ENCODE measurements at places on chromosomes 12 and 14. TPM values are rescaled to one million over a fixed set of nuclear protein-coding genes. Genes with fewer than 3 reads are reported as not detected.

GRCh38 chr12:12182703-12183365 is 84.0 kb downstream of the LRP6 start:
- H3K36me3 ChIP-seq, result peaks cover 30% of the 10 kb centered on the region
- no peak overlapping the region for H3K4me3 ChIP-seq
- no peaks in the 10 kb centered on the region for H3K27me3 ChIP-seq

DNA sequence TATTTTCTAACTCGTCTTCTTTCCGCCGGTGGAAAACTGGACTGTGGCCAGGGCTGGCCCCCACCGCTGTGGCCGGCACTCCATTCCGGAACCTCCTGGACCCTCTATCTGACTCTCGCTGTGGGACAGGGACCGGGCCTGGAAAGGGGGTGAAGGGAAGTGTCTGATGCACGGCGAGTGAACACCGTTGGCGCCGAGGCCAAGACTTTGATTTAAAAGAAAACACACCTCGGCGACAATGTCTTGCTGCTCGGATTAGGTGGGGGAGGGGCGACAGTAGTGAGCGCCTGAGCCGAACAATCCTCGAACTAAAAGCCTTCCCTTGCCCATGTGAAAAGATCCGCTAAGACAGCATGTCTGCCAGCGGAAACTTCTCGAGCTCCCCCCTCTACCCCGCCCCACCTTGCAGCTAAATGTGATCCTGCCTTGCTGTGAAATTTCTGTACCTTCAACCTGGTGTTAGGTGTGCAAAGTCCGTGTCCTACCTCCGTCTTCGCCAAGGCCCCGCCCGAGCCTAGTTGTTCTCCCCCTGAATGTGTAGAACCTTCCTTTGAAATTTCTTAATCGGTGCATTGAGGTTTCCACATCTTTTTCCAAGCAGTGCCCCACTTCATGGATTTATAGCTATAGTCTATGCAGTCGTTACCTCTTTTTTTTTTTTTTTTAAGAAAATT is 862 bp upstream of the HOTAIR start:
- no peak overlapping the region for H3K27ac ChIP-seq
- DNase-seq, result no peak
- H3K36me3 ChIP-seq, result no peaks in the 10 kb centered on the region

COCH gene
- 1.8 TPM for total RNA-seq

PRB4 gene
- total RNA-seq, result not detected

- no peak for DNase-seq
- H3K36me3 ChIP-seq, result peaks cover 5% of the 10 kb centered on the region
- no peak overlapping the region for H3K4me3 ChIP-seq
Observed at GRCh38 chr14:35687335-35687939, 121.7 kb downstream of the RALGAPA1 start.

DNA sequence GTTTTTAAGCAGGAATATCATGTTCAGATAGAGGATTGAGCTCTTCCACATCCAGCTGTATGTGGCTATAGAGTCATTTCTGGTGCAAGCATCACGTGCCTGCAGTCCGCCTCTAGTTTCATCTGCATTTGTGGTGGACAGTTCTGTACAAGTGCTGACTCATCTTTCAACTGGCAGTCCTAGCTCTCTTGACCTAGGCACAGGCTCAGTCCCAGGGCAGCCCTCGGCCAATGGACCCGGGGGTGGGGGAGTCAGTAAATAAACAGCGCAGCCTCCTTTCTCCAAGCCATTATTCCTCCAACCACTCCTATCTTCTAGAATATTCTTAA is 41.8 kb upstream of the FRMD6 start:
- no peak for DNase-seq
- no peak overlapping the region for H3K4me3 ChIP-seq
- H3K27me3 ChIP-seq, result no peaks in the 10 kb centered on the region
- no peaks in the 10 kb centered on the region for H3K36me3 ChIP-seq
- peaks cover 36% of the 10 kb centered on the region for H3K4me1 ChIP-seq

GRCh38 chr14:99116741-99117295 is 155.2 kb downstream of the BCL11B start:
- H3K4me3 ChIP-seq, result no peak overlapping the region
- no peak overlapping the region for H3K27ac ChIP-seq
- DNase-seq, result peak; percentile 14
- H3K27me3 ChIP-seq, result peaks cover 33% of the 10 kb centered on the region

DNA sequence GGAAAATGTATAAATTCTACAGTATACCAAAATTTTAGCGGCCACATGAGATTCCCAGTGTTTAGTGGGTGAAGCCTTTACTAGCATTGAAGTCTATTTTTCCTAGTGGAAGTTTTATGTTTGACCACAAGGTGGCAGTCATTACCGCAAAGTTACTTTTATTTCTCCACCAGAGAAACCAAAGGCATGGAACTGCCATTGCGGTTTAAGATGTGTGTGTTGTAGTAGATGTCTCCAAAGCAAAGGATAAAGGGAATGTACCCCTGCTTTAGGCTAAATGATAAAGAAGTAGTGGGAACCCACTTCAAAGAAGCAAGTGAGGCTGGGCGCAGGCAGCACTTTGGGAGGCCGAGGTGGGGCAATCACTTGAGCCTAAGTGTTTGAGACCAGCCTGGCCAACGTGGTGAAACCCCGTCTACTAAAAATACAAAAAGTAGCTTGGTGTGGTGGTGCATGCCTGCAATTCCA is 140.5 kb downstream of the PRKCH start:
- H3K4me3 ChIP-seq, result no peak overlapping the region
- peaks cover 27% of the 10 kb centered on the region for H3K4me1 ChIP-seq
- H3K27ac ChIP-seq, result peak overlapping the region; percentile 71
- peaks cover 13% of the 10 kb centered on the region for H3K36me3 ChIP-seq
- H3K27me3 ChIP-seq, result no peaks in the 10 kb centered on the region

DNA sequence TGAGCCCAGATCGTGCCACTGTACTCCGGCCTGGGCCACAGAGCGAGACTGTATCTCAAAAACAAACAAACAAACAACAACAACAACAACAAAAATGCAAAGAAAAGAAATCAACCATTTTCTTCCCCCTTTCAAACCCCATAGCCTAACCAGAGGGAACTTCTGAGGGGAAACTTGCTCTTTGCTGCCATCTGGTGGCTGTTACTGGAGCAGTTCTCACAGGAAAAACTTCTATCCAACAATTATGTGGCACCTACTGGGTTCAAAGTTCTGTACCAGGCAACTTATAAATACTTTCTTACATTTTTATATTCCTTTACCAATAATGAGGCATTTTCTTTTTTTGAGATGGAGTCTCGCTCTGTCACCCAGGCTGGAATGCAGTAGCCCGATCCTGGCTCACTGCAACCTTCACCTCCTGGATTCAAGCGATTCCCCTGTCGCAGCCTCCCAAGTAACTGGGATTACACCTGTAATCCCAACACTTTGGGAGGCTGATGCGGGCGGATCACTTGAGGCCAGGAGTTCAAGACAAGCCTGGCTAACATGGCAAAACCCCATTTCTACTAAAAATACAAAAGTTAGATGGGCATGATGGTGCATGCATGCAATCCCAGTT is 50.9 kb upstream of the BICDL1 start:
- DNase-seq, result peak; percentile 76
- no peaks in the 10 kb centered on the region for H3K4me1 ChIP-seq
- H3K36me3 ChIP-seq, result no peaks in the 10 kb centered on the region

GRCh38 chr14:97080991-97081390 is 283.8 kb downstream of the VRK1 start:
- H3K4me3 ChIP-seq, result no peak overlapping the region
- H3K36me3 ChIP-seq, result no peaks in the 10 kb centered on the region
- H3K4me1 ChIP-seq, result peaks cover 10% of the 10 kb centered on the region
- no peak for DNase-seq
- peaks cover 6% of the 10 kb centered on the region for H3K27me3 ChIP-seq
- H3K27ac ChIP-seq, result no peak overlapping the region

GRCh38 chr14:97233319-97233985 is 436.3 kb downstream of the VRK1 start:
- H3K4me1 ChIP-seq, result no peaks in the 10 kb centered on the region
- no peak for DNase-seq
- H3K36me3 ChIP-seq, result no peaks in the 10 kb centered on the region
- no peak overlapping the region for H3K27ac ChIP-seq
- no peak overlapping the region for H3K4me3 ChIP-seq
- peaks cover 47% of the 10 kb centered on the region for H3K27me3 ChIP-seq

IFI27 gene
- 6.1 TPM for total RNA-seq

DNA sequence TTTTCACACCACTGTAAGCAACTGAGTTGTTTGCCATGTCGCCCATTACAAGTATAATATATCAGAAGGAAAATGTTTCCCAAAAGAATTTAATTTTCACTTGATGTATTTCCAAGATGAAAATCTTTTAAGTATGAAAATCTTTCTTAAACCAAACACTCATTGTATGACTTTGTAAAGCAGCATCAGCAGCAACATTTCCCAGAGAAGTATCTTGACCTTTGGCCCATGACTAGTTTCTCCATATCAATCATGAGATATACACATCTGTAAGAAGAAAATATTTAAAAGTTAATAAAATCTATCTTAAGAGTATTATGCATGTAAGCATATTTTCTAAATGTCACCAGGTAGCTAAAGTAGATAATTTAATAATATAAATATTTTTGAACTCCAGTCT is 52.8 kb downstream of the ATP2B1 start:
- no peak overlapping the region for H3K4me3 ChIP-seq
- no peak for DNase-seq
- peaks cover 44% of the 10 kb centered on the region for H3K4me1 ChIP-seq
- peak overlapping the region; percentile 15 for H3K27ac ChIP-seq
- no peaks in the 10 kb centered on the region for H3K27me3 ChIP-seq

SCN8A gene
- total RNA-seq, result 2.7 TPM

DNA sequence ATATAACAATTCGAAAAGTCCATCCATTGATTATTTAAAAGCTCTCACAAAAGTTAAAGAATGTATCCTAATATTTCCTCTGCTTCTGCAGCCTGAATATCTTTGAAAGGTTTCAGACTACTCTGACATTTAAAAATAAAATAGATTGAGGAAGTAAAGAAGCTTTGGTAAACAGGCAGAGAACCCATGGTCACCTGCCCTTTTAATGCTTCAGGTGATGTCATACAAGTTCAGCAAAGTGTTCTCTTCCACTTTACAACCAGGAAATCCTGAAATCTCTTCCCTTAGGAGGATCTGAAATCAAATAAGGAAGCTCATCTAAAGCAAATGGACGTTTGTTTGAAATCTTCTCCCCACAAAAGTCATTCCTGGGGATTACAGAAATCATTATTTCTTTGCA is 322.4 kb downstream of the PDZRN4 start:
- H3K4me1 ChIP-seq, result peaks cover 15% of the 10 kb centered on the region
- DNase-seq, result no peak
- H3K36me3 ChIP-seq, result no peaks in the 10 kb centered on the region
- H3K27me3 ChIP-seq, result peaks cover 3% of the 10 kb centered on the region
- no peak overlapping the region for H3K4me3 ChIP-seq

DNA sequence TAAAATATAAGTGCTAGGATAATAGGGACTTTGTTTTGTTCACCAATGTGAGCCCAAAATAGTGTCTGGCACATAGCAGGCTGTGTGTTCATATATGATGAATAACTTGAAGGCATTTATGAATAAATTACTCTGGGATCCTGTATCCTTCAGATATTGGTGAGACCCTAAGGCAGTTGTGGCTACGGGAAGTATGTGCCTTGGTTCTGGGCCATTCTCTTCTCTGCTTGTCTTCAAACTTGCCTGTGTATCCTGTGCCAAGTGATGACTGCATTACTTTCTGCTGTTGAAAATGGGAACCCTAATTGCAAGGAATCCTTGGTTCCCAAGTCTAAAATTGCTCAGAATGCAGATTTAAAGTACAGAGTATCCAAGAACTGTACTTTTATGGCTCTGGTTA is 67.6 kb upstream of the KTN1 start:
- DNase-seq, result no peak
- H3K4me3 ChIP-seq, result no peak overlapping the region
- no peaks in the 10 kb centered on the region for H3K4me1 ChIP-seq
- H3K27me3 ChIP-seq, result no peaks in the 10 kb centered on the region
- H3K27ac ChIP-seq, result no peak overlapping the region
- no peaks in the 10 kb centered on the region for H3K36me3 ChIP-seq

CLEC4C gene
- total RNA-seq, result not detected

DNA sequence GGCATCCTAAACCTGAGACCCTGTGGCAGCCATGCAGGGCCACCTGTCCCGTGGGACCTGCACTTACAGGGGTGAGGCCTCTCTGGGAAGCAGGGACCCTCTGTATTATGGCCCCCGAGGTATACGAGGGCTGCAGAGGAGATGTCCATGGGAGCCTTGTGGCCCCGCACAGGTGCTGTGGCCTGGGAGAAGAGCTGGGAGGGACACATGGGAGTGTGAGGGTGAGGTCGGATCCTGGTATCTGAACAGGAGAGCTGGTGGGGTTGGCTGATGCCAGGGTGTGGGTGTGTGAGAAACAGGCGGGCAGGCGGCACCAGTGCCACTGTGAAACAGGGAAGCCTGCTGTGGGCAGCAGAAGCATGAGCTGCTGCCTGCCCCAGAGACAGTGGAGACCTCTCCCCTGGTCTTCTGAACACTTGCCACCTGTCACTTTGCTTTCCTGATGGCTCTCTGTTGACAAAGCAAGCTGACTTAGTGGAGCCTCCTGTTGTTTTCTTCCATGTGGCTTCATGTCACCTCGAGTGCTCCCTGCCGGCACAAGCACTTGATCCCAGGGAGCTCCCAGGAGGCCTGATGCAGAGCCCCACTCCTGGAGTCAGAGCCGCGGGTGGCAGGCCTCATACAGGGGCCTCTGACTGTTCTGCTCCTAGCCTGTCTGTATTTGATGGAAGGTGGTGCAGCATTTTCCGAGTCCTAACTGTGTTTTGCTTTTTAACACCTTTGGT is 19.8 kb upstream of the AMN start:
- no peak overlapping the region for H3K4me3 ChIP-seq
- no peak for DNase-seq
- H3K36me3 ChIP-seq, result peaks cover 33% of the 10 kb centered on the region
- H3K4me1 ChIP-seq, result no peaks in the 10 kb centered on the region
- H3K27me3 ChIP-seq, result no peaks in the 10 kb centered on the region

TMEM119 gene
- 43.2 TPM for total RNA-seq

GRCh38 chr14:51852541-51852940 is 7.9 kb upstream of the GNG2 start:
- H3K27me3 ChIP-seq, result peaks cover 7% of the 10 kb centered on the region
- no peak for DNase-seq
- no peak overlapping the region for H3K27ac ChIP-seq
- H3K36me3 ChIP-seq, result no peaks in the 10 kb centered on the region
- H3K4me3 ChIP-seq, result no peak overlapping the region

INHBC gene
- total RNA-seq, result 0.31 TPM

DNA sequence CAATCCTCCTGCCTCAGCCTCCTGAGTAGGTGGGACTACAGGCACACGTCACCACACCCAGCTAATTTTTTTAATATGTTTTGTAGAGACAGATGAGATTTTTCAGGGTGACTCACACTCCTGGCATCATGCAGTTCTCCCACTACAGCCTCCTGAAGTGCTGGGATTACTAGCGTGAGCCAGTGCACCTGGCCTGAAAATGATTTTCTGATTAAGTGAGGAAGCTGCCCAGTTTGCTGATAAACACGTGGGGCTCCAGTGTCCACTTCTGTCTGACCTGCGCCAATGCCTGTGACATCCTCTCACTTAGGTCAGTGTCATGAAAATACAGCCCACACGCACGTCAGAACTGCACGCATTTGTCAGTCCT is 37.0 kb upstream of the SFSWAP start:
- H3K4me1 ChIP-seq, result no peaks in the 10 kb centered on the region
- peaks cover 62% of the 10 kb centered on the region for H3K27me3 ChIP-seq
- H3K36me3 ChIP-seq, result no peaks in the 10 kb centered on the region
- no peak overlapping the region for H3K4me3 ChIP-seq
- no peak for DNase-seq
- H3K27ac ChIP-seq, result no peak overlapping the region
